AG10803 (cell line): ENCODE measurements at places on chromosomes 11 and 22.
A peak's percentile ranks its signal among the peaks of the same experiment; 100 is the strongest.

DNA sequence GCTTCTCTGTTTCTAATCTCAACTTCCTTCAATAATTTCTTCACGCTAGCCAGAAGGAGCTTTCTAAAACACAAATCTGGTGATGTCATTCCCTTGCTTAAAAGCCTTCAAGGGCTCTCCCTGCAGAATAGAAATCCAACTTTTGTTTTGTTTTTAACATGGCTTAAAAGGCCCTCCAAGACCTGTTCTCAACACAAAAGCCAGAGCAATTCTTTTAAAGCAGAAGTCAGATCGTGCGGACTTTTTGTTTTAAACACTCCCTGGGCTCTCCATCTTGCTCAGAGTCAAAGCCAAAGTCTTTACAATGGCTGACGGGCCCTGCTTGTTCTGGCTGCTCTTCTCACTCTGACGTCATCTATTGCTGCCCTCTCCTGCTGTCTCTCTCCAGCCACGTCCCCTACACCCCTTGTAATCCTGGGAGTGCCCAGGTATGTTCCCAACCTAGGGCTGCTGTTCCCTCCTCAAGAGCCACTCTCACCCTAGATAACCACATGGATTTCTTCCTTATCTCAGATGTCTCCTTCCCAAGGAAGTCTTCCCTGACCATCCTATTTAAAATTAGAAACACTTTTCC is 22.5 kb downstream of the TECTA start:
- DNase-seq = no peak

DNA sequence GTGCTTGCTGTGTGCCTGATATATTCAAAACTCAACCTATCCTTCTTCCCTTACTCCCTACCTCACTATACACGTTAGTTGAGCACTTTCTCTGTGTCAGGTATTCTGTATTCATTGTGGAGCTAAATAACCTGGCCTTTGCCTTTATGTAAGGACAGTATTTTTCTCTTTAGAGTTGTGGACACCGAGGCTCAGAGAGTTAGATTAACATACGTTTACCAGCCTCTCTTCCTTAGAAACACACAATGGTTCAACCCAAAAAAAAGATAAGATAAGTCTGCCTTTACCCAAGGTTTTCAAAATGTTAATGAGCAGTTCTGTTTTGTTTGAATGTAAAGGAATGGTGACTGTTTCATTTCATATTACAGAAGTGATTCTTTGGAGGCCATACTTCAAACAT is 45.0 kb downstream of the CBL start:
- DNase-seq = no peak

GRCh38 chr22:38464992-38465672 is 2.8 kb upstream of the KDELR3 start:
- no peak for DNase-seq

DNA sequence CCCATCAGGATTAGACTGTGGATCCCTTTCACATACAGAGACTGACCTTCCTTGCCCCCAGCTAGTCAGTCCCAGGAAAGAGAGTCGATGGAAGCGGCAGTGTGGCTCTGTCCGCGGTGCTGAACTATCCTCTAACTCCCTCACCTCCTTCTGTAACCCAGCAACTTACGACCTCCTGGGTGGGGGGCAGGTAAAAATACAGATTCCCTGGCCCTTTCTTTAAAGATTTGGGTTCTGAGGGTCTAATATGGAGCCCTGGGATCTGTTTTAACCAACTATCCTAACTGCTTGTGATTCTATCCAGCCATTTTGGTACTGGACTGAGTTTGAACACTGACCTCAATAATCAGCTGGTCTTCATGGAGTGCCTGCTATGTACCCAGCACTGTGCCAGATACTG is 23.2 kb downstream of the MFNG start:
- peak; percentile 23 for DNase-seq

GRCh38 chr11:110571081-110571720 is 141.0 kb downstream of the ARHGAP20 start:
- peak; percentile 6 for DNase-seq

- no peak for DNase-seq
Measured at GRCh38 chr11:75767793-75768111, 826 bp upstream of the DGAT2 start.

GRCh38 chr11:102325088-102325487 is 7.8 kb downstream of the BIRC3 start:
- no peak for DNase-seq

GRCh38 chr11:129333873-129334272 is 41.8 kb upstream of the BARX2 start:
- no peak for DNase-seq

DNA sequence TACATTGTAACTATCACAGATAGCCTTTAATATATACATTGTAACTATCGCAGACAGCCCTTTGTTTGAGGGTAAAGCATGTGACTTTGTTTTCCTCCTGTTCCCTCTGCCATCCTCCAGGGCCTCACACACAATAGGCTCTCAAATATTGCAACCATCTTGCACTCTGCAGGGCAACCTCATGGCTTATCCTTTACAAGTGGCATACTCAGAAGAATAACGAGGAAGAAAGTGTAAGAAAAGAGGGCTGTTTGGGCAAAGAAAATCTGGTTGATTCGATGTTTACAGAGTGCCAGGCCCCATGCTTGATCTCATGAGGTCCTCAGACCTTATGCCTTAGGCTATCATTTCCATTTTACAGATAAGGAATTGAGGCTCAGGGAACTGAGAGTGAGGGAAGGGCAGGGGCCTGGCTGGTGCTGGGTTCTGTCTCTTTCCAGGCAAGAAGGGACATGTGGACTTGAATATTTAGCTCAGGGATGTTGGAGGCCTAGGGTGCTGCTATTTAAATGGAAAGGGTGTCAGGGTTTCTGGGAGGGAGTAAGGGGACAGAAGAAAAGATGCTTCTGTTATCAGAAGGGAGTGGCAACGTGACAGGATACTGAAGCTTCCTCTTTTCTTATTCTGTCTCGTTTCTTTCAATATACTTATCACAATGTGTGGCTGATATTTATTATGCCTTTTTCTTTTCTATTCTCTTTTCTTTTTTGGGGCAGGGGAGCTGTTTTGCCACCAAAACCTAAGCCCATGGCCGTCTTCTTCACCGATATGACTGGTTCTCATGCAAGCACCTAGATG is 1.1 kb upstream of the SAMM50 start:
- DNase-seq = no peak

DNA sequence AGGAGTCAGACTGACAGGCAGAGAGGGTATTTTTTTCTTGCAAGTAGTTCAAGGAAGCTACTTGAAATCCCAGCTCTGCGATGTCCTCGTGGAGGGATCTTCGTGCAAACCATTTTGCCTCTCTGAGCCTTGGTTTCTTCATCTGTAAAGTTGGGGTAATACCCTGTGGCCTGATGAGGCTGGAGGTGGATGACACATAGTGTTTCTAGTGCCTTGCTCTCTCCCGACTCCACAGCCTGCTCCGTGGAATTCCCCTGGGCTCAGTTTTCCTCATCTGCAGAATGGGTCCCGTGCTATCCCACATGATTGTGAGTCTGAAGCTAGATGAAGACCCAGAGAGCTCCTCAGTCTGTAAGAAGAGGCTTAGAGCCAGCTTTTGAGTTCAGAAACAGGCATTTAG is 32.7 kb downstream of the DAGLA start:
- no peak for DNase-seq

- peak; percentile 48 for DNase-seq
Measured at GRCh38 chr11:134050541-134051383, 18.1 kb upstream of the JAM3 start.

- peak; percentile 79 for DNase-seq
Measured at GRCh38 chr22:43777286-43777685, 34.8 kb downstream of the EFCAB6 start.

DNA sequence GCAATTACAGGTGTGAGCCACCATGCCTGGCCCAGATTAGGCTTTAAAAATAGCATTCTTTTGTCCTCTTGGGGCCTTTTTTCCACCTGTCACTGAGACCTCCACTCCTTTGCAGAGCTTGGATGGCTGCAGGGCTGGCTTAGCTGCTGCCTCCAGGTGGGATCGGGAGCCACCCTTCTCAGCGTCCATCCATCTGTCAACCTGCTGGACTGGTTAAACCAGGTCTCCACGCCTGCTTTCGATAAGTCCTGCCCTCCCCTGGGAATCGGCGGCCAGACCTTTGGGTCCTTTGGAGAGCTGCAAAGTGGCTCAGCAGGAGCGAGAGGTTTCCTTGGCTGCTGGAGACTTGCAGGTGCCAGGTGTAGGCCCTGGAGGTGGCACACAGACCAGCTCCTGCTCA is 23.4 kb upstream of the GRAMD4 start:
- no peak for DNase-seq

DNA sequence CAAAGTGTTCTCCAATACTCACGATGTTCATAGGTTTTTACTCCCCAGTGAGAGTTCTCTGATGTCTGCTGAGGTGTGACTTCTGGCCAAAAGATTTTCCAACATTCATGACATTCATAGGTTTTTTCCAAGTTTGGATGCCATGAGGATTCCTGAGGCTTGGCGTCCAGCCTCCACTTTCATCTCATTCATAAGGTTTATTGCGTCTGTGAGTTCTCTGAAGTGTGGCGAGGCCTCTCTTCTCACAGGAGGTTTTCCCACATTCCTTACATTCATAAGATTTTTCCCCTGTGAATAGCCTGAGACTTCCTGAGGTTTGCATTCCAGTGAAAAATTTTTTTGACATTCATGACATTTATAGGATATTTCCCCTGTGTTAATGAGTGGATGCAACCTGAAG is 1014.1 kb downstream of the LRRC4C start:
- peak; percentile 21 for DNase-seq

- DNase-seq = peak; percentile 73
Measured at GRCh38 chr11:78000193-78000592, 5.7 kb upstream of the INTS4 start.

GRCh38 chr22:43377896-43378704 is 33.7 kb upstream of the MPPED1 start:
- peak; percentile 29 for DNase-seq
